ENCODE measurements at places on chromosomes 4 and X. TPM values are rescaled to one million over a fixed set of nuclear protein-coding genes. Genes with fewer than 3 reads are reported as not detected.

The GJB1 gene
- not detected for total RNA-seq

The AREG gene
- not detected for total RNA-seq

The PRDM8 gene
- 5.3 TPM for total RNA-seq

The IRAK1 gene
- 10.8 TPM for total RNA-seq

The SSX4 gene
- total RNA-seq, result not detected

The PCGF3 gene
- total RNA-seq, result 66.9 TPM

The UGT8 gene
- 15.0 TPM for total RNA-seq

The GYPE gene
- total RNA-seq, result 0.23 TPM

The FAM114A1 gene
- total RNA-seq, result 18.5 TPM

The MAOA gene
- total RNA-seq, result 64.1 TPM

The CCNA2 gene
- total RNA-seq, result 13.4 TPM

The TDO2 gene
- 0.92 TPM for total RNA-seq

The ABCB7 gene
- total RNA-seq, result 27.0 TPM

The MAOB gene
- total RNA-seq, result 12.9 TPM

The CCDC149 gene
- 22.1 TPM for total RNA-seq

The CC2D2A gene
- 27.2 TPM for total RNA-seq

The BEND2 gene
- not detected for total RNA-seq

The FHDC1 gene
- total RNA-seq, result 8.5 TPM

The ABCD1 gene
- 5.1 TPM for total RNA-seq

The PROM1 gene
- 26.5 TPM for total RNA-seq

The TADA2B gene
- 20.8 TPM for total RNA-seq

The KLKB1 gene
- 0.69 TPM for total RNA-seq

The LONRF3 gene
- total RNA-seq, result 3.7 TPM

The ZNF630 gene
- total RNA-seq, result 5.3 TPM

The USP51 gene
- total RNA-seq, result 8.1 TPM

The KLHL4 gene
- 9.5 TPM for total RNA-seq

The GAGE12H gene
- not detected for total RNA-seq

The SLC6A14 gene
- not detected for total RNA-seq

The PCYT1B gene
- total RNA-seq, result 28.4 TPM

The GPR82 gene
- not detected for total RNA-seq

The FGF5 gene
- 0.69 TPM for total RNA-seq

The MBNL3 gene
- 5.8 TPM for total RNA-seq

The REPS2 gene
- 26.3 TPM for total RNA-seq

The GAGE2A gene
- not detected for total RNA-seq

The HTRA3 gene
- total RNA-seq, result 2.8 TPM

The TRPC3 gene
- total RNA-seq, result 14.5 TPM

The DCX gene
- total RNA-seq, result 268 TPM

The PASD1 gene
- total RNA-seq, result not detected

The UCP1 gene
- 0.23 TPM for total RNA-seq

The ETDB gene
- total RNA-seq, result not detected

The RNF128 gene
- total RNA-seq, result 7.2 TPM

The SATL1 gene
- total RNA-seq, result 2.5 TPM

The MAGEE2 gene
- 4.2 TPM for total RNA-seq

The GAGE12E gene
- total RNA-seq, result not detected

The WDR45 gene
- 23.8 TPM for total RNA-seq

The NWD2 gene
- total RNA-seq, result 14.8 TPM
